ENCODE measurements at places on chromosomes 5 and 9.

DNA sequence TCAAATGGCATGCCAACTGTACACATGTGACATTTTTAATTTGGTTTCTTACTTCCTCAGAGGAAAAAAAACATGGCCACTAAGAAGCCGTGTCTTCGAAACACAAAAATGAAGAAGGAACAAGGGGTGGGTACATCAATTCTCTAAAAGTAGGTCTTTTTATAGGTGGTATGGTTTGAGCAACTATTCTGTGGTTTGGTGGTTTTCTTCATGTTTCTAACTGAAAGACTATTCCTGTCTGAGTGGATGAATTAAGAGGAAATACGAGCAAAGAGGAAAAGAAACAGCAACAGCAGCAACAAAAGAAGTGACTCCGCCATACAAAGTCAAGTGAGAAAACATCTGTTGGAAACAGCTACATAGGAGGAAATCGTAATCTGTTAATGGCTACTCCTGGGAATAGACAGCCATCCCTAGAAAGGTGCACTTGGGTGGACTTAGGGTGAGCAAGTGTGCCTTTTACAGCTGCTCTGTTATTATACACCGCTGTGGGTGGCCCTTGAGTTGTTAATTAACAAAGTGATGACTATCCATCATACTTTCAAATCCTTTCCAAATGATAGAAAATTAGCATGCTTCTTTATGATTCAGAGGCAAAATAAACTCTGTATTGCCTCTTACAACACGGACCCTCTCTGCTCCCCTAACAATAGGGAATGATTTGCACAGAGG is 575.8 kb downstream of the TLE1 start:
- peak; percentile 56 for DNase-seq

DNA sequence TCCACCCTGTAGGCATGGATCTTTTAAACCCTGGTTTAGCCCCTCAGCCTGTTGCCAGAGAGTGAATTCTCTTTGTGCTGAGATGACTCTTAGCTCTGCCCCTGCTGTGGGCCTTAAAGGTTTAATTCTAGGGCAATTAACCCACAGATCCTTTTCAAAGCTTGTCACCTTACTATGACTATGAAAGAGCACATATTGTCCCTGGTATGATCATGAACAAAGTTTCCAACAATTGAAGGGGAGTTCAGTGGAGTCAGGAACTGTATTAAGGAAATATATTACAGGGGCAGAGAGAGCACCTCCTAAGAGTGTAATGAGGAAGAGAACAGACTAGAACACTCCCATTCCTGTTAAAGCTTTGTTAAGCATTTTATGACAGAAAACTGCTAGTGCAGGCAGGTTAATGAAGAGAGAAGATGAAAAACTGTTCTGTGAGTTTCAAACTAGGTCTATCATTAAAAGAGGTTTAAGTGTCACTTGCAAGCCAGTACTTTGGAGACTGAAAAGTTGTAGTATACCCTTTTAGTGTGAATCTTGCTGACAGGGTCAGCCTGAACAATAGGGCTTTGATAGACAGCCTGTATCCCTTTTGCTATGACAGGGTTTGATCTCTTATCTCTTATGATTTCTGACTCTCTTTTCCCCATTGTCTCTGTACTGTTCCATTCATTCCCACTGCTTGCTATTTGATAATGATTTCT is 104.2 kb upstream of the ELL2 start:
- DNase-seq: no peak

GRCh38 chr9:127904561-127905003 is 5.2 kb upstream of the ST6GALNAC6 start:
- peak; percentile 37 for DNase-seq

DNA sequence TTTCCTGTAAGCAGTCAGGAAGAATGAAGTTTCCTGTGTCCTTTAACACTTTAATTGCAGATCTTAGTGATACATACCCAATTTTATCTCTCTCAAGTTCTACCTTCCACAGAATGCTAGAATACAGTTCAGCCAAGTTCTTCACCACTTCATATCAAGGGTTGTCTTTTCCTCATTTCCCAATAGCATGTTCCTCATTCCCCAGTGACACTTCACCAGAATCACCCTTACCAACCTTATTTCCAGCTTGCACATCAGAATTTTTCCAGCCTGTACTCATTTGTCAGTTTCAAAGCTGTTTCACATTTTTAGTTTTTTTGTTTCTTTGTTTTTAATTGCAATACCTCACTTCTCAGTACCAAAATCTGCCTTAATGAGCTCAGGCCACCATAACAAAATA is 126.1 kb downstream of the ESM1 start:
- DNase-seq: peak; percentile 57

DNA sequence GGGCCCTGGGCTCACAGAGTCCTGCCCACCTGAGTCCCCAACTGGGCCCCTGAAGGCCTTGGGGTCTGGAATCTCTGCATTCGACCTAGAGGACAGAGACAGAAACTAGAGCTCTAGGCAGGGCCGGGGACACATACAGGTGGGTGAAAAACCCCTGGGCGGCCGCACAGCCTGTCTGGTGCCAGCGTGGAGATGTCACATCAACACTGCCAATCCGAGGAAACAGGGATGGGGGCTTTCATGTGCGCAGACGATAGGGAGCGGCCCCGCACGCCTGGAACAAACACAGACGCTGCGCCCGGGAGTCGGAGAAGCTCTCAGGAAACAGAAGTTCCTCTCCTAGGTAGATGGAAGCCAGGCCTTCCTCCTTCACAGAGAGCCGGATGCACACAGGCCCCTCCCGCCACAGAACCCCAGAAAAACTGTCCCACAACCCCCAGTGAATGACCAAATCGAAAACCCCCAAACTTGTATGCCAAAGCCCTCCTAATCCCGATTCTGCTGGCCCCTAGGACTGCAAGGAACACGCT is 1.8 kb downstream of the GRM6 start:
- no peak for DNase-seq

DNA sequence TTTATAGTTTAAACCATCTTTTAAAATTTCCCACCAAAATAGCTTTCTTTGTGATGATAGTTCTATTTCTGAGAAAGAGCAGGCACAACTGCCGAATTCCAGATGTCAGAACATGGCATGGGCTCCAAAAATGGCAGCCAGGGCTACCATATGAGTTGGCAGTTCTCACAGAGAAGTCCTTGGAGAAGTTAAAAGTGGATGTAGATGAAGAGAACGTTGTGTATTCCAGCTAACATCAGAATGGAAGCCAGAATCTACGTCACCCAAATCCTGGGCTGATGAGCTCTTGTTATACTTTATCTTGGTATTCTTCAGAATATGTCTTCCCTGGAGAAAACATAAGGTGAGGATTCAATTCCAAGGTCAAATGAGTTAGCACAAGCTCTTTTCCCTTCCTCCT is 66.9 kb upstream of the BASP1 start:
- DNase-seq: no peak

- no peak for DNase-seq
Observed at GRCh38 chr5:73770172-73771025, 144.4 kb downstream of the ARHGEF28 start.

- DNase-seq: no peak
Observed at GRCh38 chr5:140000332-140000731, 42.8 kb downstream of the NRG2 start.

DNA sequence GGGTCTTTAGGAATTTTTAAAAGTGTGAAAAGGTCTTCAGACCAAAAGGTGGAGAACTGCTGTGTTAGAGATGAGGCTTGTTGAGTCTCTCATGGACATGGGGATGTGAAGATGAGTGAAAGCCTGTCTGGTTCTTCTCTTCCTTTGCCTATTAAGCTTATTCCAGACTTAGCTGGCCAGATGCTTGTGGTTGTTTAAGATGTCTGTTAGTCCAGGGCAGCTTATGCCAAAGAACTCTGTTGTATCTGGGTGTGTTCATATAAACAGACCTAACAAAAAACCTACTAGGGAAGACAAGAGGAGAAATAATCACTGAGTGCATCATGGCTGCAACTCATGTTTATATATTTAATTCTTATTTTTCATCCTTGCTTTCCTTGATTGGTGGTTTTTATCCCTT is 57.5 kb upstream of the NCS1 start:
- DNase-seq: no peak

- no peak for DNase-seq
Observed at GRCh38 chr9:115038178-115038577, 79.8 kb downstream of the TNC start.

DNA sequence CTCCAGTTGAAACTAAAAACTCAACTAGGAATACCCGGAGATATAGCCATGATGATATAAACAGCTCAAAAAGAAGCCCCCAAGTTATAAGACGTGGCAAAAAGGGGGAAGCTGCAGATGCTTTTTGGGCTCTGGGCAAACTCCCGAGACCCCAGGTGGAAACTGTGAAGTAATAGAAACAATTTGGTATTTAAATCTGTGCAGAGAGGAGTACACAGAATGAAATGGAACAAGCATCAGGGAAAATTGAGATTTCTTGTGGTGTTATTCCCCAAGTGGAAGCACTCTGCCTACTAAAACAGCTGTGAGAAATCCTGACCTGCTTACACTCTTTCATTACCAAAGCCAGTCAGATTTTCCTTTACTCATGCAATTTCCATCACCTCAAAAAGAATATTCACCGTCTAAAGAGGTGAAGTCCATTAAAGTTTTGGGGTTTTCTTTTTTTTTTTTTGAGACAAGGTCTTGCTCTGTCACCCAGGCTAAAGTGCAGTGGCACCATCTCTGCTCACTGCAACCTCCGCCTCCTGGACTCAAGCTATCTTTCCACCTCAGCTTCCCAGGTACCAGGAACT is 23.5 kb downstream of the SAXO1 start:
- DNase-seq: no peak

DNA sequence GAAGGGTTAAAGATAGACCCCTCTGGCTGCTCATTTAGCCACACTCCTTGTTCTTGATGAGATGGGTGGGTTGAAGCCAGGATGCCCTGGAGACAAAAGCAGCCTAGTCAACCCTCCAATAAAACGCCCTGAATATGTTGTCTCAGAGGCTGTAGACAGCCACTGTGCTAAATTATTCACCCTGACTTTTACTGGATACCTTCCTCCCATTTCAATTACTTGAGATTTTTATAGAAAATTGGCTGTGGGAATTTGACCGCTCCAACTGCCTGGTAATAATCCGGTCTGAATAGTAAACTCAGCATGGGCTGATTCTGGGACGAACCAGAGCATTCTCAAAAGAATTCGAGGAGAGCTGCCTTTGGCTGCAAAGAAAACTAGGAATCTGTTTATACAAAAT is 104.2 kb downstream of the SNX18 start:
- no peak for DNase-seq

GRCh38 chr5:3593771-3594509 is 1.7 kb upstream of the IRX1 start:
- no peak for DNase-seq

- no peak for DNase-seq
Observed at GRCh38 chr9:24189986-24190385, 355.7 kb downstream of the IZUMO3 start.

DNA sequence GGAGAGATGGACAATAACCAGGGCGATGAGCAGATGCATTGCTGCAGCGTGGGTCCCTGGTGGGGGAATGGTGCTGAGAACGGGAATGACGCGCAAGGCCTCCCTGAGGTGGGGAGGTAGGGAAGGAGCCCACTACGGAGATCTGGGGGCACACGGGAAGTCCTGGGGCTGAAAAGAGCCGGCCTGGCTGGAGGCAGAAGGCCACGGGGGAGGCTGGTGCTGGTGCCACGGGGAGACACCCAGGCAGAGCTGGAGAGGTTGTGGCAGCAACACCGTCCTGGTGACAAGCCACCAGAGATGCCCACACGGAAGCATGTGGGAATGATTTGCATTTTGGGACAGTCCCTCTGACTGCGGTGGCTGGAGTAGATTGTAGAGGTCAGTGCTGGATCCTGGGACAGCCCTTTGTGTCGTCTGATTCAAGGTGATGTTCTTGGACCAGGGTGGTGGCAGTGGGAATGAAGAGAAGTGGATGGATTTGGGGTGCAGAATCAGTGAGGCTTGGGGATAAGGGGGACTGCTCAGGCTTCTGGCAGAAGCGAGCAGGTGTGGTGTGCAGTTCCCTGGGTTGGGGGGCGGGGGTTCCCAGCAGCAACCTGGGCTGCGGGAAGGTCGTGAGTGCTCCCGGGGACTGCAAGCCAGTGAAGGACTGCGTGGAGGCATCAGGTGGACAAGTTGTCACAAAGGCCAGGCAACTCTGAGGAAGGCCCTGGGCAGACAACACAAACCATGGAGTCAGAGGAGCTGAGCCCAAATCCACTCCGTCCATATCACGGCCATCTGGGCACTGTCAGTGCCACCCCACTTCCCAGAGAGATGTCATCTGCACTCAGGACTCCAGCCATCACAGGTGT is 25.2 kb upstream of the CNOT6 start:
- DNase-seq: no peak

DNA sequence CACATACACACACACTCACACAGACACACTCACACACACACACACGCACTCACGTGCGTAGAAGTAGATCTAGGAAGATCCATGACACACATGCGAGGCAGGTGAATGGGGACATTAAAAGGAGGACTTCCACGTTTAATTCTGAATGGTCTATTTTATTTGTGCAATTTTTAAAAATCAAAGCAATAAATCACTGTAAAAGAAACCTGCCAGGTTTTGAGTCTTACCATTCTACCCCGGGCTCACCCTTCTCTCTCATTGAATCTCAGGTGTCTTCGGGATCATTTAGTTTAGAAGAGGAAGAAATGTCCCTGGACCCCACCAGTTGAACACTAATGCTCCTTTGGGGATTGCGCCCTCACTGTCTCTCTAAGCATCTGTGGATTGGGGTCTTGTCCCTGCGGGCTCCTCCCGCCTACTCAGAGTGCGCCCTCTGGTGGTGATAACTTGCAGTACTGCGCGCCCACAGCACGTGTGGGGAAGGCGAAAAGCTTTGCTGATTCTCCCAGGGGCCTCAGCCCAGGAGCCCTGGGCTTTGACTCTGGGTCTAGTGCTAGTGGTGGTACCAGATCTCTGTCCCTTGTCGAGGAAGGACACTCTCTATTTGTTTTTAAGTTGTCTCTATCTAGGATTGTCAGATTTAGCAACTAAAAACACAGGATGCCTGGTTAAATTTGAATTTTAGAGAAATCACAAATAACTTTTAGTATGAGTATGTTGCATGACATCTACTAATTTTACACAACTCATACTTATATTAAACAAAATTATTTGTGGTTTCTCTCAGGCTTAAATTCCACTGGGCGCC is 34.8 kb downstream of the BOD1 start:
- DNase-seq: peak; percentile 44

GRCh38 chr9:3528451-3528850 is 2.6 kb upstream of the RFX3 start:
- peak; percentile 20 for DNase-seq

DNA sequence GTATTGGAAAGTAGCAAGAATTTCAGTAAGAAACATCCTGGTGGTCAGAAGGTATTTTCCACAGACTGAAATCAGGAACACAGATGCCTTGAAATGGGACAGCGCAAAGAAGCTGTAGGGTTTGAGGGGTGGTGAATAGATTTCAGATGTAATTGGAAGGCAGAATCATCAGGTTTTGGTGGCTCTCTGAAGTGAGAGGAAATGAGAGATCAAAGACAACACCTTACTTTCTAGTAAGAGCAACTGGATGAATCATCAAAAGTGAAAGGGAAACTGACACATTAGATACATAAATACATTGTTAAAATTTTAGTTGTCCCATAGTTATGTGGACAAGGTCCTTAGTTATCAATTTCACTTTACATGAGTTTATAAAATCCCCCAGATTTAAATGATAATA is 188.2 kb upstream of the SLC27A6 start:
- DNase-seq: no peak
